ENCODE measurements at places on chromosomes 1 and 21. TPM values are rescaled to one million over a fixed set of nuclear protein-coding genes. Genes with fewer than 3 reads are reported as not detected.

GRCh38 chr1:223109581-223110026 lies 33.4 kb downstream of the TLR5 start:
- no peak for DNase-seq

Gene CELA3A
- total RNA-seq, result not detected

- no peak for DNase-seq
Observed at GRCh38 chr1:229025576-229025975, 245.3 kb upstream of the RAB4A start.

DNA sequence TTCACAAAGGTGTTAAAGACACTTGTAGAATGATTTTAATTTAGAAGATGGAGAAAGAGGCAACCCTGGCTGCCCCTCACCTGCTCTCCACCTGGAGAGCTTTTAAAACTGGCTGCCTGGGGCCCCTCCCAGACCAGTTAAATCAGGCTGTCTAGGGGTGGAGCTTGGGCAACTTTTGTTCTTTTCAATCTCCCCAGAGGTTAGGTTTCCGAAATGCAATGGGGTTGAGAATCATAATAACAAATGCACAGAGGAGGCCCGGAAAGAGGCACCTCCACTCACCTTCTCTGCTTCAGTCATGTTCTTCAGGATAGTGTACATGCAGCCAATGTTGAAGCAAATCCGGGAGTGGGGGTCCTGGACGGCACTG lies 400 bp downstream of the NCF2 start:
- peak; percentile 53 for DNase-seq

DNA sequence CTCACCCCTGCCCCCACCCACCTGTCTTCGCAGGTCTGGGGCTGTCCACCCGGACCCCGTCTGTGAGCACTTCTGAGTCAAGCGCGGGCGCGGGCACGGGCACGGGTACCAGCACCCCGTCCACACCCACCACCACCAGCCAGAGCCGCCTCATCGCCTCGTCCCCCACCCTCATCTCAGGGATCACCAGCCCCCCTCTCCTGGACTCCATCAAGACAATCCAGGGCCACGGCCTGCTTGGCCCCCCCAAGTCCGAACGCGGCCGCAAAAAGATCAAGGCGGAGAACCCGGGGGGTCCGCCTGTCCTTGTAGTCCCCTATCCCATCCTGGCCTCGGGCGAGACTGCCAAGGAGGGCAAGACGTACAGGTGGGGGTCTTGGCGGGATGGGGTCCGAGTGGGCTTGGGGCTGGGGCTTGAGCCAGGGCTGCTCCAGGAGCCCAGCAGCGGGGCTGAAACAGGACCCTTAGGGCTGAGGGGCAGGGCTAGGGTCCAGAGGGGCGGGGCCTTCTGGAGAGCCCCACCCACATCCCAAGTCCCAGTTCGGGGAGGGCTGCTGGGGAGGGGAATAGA lies 23.9 kb downstream of the ZNF362 start:
- no peak for DNase-seq

DNA sequence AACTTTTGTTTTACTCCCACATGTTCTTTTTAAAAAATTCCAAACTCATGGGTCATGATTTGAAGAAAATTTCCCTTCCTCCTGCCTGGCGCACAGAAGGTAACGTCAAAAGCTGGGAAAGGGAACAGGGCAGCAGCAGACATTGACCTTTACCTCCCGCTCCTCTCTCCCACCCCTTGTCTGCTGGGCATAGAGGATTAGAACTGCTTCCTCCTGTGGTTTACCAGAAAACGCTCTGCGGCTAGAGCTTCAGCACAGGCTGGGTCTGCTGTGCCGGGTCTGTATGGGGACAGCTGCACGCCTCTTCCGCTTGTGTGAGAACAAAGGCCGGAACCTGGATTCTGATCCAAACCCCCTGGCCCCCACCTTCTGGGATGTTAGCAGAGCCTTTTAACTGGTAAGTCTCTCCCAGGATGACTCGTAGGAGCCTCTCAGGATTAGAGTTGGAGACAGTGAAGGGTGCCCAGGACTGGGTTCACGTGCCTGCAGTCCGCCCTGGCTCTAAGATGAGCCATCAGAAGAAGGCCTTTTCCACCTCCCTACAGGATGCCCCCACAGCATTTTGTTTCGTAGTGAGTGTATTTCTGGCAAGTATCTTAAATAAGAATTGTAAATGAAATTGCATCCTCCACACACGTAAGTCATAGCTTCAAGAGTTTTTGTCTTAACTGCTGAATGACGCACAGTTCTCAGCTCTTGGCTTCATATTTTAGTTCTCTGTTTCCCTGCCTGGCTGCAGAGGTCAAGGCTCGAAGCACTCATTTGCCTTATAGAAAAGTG lies 5.2 kb downstream of the H6PD start:
- no peak for DNase-seq

Gene TMPRSS15
- total RNA-seq, result 0.19 TPM

- DNase-seq, result peak; percentile 68
Observed at GRCh38 chr1:1144122-1144842, 28.4 kb upstream of the C1orf159 start.

Gene DMRTA2
- 0.04 TPM for total RNA-seq

Gene RAB3B
- total RNA-seq, result not detected

DNA sequence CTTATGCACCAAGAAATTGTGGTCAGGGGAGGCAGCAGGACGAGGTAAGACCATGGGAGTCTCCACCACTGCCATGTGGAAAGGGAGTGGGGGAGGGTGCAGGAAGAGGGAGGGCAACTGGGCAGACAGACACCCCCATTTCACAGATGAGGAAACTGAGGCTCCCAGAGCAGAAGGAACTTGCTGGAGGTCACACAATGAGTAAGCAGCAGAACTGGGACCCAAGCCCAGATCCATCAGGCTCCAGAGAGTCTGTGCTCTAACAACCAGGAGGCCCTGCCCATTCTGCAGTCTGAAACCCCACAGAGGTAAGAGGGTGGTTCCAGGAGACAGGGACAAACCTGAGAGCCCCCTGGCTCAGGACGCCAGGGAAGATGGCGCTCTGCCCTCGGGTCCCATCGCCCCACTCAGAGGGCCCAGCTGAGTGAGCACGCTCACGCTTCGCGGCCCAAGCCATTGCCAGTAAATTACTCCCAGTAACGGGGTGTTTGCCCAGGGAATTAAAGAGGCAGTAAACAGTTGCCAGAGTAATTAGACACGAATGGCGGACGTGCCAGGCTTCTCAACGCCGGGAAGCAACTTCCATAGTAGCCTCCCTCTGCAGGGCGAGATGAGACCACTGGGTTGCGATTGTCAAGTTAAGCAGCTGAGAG lies 59.2 kb downstream of the MATN1 start:
- DNase-seq, result no peak

Gene MYOG
- total RNA-seq, result not detected

Gene LRRIQ3
- 0.67 TPM for total RNA-seq

DNA sequence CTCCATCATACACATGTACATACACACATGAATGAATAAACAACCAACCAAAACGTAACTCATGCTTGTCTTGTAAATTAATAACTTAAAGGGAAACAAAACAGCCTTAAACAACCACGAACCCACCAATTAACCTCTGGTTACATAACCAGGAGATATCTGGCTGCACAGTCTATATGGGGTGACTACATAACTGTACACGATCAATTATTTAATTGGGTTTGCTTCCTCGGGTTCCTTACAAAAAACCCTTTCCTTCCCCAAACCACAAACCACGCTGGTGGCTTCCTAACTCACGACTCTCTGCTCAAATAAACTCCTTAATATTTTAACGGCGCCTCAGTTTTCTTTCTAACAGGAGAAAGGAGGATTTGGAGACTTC lies 744 bp downstream of the ZNF670 start:
- no peak for DNase-seq

GRCh38 chr21:42330380-42331371 lies 15.5 kb upstream of the TFF3 start:
- DNase-seq, result peak; percentile 48

GRCh38 chr1:212628813-212629415 lies 20.4 kb downstream of the ATF3 start:
- DNase-seq, result no peak

Gene ZSWIM5
- total RNA-seq, result 0.04 TPM

- no peak for DNase-seq
Observed at GRCh38 chr1:198986036-198986435, 347.2 kb downstream of the PTPRC start.

DNA sequence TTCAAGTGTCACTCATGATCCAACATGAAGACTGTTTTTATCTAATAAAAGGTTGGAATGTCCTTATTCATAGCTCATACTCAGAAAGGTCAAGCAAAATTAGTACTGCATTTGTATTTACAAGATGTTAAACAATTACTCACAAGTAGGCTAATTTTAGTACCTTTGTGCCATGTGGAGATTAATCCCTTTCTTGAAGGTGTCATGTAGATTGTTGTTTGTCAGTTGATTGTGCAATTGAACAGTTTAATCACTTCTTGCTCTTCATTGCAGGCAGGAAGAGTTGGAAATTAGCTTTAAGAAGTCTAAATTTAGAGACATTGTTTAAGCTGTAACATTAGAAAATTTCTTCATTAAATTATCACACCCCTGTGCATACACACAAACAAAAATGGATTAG lies 847.1 kb downstream of the KCNT2 start:
- DNase-seq, result no peak

DNA sequence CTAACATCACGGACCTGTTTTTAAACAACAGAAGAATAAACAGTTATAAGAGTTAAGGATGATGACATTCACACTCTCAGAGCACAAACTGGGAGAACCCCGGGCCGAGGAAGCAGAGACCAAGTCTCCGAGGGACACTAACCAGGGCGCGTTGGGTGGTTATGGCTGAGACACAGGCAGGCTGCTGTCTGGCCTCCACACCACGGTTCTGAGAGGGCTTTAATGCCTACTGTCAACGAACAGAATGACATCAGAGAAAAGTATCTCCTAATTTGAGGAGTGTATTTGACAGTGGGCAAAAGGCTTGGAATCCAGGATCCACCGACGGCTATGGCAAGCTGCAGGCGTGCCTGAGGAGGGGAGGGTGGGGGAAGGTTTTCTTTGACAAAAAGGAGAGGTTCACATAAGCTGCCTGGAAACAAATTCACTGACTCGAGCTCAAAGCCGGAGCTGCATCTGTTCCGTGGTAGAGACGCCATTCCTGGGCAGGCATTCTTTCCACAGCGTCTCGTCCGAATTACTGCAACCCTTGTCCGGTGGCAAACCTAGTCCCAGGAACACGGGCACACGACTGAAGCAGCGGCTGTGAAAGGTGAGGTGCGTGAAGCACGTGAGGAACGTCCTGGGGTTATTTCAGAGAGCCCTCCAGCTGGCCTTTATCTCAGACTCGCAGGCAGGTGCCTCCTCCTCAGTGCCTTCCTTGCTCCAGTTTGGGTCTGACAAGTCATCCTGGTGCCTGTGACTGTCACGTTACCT lies 9.4 kb downstream of the POFUT2 start:
- no peak for DNase-seq

Gene OR2M3
- total RNA-seq, result not detected

DNA sequence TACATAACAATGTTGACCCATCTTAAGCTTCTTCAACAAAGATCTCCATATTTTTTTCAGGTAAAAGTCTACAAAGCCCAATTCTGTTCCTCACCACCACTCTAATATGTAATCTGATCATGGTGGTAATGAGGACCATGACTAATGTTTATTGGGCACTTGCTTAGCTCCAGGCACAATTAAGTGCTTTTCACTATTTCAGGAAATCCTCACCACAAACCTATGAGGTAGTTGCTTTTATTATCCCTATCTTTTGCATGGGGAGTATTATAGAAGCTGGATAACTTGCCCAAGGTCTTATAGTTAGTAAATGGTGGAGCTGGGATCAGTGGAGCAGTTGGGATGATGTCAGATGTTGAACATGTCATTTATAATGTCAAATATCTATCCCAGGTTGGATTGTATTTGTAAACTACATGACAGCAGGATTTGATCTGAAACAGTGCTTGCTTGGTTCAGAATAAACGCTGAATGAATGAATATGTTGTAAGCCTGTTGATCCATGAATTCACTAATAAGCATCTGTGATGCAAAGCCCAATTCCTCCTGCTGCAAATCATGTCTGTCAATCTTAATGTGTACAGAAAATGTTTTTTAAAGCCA lies 283.3 kb upstream of the ST6GALNAC5 start:
- DNase-seq, result no peak

- no peak for DNase-seq
Observed at GRCh38 chr1:21100481-21100921, 76.2 kb downstream of the EIF4G3 start.

Gene MAD2L2
- total RNA-seq, result 117 TPM

All from Karpas-422 (cell line).